ENCODE measurements at places on chromosomes 13 and 19.

GRCh38 chr19:53868091-53868891 is 608 bp downstream of the MYADM start:
- DNase-seq, result peak; percentile 89

DNA sequence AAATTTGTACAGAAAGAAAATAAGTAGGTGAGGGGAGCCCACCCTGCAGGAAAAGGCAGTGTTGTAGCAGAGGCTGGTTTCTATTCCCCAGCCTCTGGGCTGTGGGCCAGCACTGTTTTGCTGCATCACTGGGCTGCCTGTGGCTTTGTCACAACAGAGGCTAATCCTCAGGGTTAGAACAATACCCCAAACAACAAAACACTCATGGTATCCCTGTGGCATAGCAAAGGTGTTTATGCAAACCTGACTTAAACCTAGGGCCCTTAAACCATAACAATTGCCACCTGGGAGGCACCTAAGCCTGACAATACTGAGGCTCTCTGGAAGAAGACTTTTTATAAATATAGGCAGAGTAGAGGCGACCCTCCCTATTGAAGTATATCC is 314.7 kb downstream of the OLFM4 start:
- DNase-seq, result no peak

DNA sequence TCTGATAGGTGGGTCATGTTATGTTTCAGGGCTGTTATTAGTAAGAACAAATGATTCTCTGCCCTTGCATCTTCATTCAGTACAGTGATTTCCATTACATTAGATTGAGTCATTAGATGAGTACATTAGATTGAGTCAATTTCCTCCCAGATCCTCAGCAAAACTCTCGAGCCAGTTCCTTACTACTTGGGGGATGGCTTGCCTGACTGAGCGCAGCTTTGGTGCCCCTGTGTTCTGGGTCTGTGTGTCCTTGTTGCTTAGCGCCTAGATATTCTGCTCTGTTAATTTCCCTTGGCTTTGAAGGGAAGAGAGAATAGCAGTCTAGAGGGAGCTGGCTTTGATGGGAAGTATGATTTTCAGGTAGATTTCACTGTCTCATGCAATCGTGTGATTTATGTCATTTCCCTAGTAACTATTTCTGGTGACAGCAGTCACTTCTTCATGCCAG is 19.1 kb upstream of the SCEL start:
- DNase-seq, result no peak

GRCh38 chr19:51525651-51526050 is 5.8 kb downstream of the SIGLEC6 start:
- no peak for DNase-seq

GRCh38 chr19:5585461-5586299 is 17.9 kb upstream of the TINCR start:
- DNase-seq, result no peak

DNA sequence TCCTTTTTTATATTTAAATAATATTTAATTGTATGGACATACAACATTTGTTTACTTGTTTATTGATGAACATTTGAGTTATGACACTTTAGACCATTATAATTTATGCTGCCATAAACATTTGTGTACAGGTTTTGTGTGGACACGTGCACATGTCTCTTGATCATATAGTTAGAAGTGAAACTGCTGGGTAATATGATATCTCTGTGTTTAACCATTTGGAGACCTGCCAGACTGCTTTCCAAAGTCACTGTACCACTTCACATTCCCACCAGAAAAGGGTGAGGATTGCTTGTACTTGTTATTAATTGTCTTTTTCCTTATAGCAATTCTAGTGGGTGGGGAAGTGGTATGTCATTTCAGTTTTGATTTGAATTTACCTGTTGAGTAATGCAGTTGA is 145.6 kb upstream of the KLHL1 start:
- DNase-seq, result no peak

DNA sequence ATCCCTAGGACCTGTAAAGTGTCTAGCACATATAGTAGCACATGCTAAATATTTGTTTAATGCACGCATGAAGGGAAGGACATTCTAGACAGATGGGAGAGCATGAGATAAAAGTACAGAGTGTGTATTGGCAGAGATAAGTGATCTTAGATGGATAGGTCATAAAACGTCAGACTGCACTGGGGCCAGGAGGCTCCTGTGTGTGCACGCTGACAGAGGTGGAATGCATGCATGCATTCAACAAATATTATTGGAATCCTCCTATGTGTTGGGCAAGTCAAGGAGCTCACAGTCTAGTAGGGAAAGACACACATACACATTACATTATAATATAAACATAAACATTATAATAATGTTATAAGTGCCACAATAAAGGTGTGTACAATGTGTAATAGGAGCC is 73.3 kb downstream of the FGF9 start:
- no peak for DNase-seq

DNA sequence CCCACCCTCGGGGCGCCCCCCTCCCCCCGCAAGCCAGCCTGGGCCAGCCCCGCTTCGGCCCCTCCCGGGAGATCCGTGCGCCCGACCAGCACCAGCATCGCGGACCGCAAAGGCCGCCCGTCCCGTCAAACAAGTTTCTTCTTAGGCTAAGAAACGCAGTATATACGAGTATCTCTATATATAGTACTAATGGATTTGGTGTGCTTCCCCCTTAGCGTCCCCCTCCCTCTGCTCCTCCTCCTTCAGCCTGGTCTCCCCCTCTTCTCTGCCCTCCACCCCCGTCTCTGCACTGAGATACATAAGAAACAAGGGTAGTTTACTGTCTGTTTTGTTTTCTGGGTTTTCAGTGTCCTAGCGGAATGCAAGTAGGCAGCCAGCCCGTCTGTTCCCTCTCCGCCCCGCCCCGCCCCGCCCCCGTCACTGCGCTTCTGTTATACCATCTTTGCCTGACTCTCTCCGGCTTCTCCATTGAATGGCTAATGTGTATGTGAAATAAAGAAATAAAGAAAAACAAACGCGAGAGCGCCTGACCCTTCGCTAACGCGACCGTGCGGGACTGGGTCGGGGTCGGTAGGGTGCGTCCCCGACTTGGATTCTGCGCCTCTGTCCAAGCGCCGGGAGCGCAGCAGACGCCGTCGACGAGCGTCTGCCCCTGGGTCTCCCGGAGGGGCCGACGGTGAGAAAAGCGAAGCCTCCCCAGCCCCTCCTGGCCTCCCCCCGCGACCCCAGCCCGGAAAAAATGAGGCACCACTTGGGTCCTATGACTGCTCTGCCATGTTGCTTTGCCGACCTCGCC is 4.2 kb downstream of the LYL1 start:
- no peak for DNase-seq

GRCh38 chr13:40644838-40645604 is 21.4 kb downstream of the FOXO1 start:
- no peak for DNase-seq

- DNase-seq, result no peak
These were observed 28.6 kb downstream of the RFXAP start for GRCh38 chr13:36847606-36848005.

- no peak for DNase-seq
These were observed 20.4 kb upstream of the DCLK1 start for GRCh38 chr13:36151591-36151990.

Data from coronary artery (tissue), 2 donors.